Activated T-cell treated with anti-CD3 and anti-CD28 coated beads, Interleukin-2, amount 50 U/mL, for 4 hours (primary cell): ENCODE measurements at places on chromosomes 2 and 18. TPM values are rescaled to one million over a fixed set of nuclear protein-coding genes. Genes with fewer than 3 reads are reported as not detected.

The THAP4 gene
- 61.8 TPM for total RNA-seq

The SLC19A3 gene
- not detected for total RNA-seq

The ZFP36L2 gene
- 81.4 TPM for total RNA-seq

The E2F6 gene
- total RNA-seq: 21.8 TPM

The NCK2 gene
- 71.6 TPM for total RNA-seq

The SERPINB11 gene
- not detected for total RNA-seq

The OTOS gene
- total RNA-seq: not detected

The UGT1A5 gene
- total RNA-seq: not detected

The GATA6 gene
- 0.08 TPM for total RNA-seq

The PKDCC gene
- total RNA-seq: not detected
